ENCODE measurements at places on chromosomes 6 and 20.

GRCh38 chr20:64209148-64209547 lies 44.9 kb downstream of the MYT1 start:
- no peak for DNase-seq

GRCh38 chr20:52905241-52905994 lies 66.7 kb upstream of the TSHZ2 start:
- no peak for DNase-seq

GRCh38 chr6:41798901-41799558 lies 11.5 kb downstream of the TOMM6 start:
- no peak for DNase-seq

- DNase-seq, result no peak
Measured at GRCh38 chr6:84379142-84379541, 151.7 kb upstream of the CEP162 start.

- no peak for DNase-seq
Measured at GRCh38 chr6:17630511-17631073, 30.5 kb downstream of the FAM8A1 start.

DNA sequence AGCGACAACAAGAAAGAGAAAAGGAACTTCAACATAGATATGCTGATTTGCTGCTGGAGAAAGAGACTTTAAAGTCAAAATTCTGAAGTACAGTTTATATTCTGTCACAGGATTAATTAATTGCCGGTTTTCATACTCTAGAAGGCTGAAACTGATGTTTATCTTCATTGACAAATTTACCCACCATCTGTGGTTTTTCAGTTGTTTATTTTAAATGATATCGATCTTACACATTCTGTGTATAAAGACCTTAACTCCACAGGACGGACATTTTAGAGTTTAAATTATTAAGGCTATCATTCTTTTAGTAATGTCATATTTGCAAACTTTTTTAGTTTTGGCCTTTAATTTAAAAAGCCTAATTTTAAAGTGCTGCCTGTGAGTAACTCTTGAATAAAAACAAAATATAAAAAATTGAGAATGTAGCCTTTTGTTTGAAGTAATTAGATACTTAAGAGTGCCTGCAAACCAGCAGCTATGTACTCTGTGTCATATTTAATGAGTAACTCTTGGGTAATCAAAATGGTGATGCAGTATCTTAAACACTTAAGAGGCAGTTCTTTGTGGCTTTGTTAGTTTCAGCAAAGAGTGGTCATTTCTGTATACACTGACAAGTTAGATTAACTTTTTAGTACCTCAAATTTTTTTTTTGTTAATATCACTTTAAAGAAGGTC lies 59.3 kb downstream of the CDC5L start:
- peak; percentile 92 for DNase-seq

DNA sequence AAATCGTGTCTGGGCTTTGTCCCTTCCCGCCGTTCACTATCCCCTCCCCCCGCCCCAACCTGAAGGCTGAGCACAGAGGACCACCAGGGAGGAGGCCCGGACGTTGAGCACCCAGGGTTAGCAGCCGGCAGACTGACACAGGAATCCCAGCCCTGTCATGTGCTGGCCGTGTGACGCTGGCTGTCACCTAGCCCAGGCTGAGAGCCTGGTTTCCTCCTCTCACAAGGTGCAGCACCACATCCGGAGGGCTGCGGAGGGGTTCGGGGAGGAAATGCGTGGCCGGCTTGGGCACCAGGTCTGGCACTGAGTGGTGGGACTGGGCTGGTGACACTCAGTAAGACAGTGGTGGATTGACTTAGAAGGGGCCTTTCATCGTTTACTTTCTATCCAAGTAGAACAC lies 4.6 kb upstream of the LSM14B start:
- no peak for DNase-seq

DNA sequence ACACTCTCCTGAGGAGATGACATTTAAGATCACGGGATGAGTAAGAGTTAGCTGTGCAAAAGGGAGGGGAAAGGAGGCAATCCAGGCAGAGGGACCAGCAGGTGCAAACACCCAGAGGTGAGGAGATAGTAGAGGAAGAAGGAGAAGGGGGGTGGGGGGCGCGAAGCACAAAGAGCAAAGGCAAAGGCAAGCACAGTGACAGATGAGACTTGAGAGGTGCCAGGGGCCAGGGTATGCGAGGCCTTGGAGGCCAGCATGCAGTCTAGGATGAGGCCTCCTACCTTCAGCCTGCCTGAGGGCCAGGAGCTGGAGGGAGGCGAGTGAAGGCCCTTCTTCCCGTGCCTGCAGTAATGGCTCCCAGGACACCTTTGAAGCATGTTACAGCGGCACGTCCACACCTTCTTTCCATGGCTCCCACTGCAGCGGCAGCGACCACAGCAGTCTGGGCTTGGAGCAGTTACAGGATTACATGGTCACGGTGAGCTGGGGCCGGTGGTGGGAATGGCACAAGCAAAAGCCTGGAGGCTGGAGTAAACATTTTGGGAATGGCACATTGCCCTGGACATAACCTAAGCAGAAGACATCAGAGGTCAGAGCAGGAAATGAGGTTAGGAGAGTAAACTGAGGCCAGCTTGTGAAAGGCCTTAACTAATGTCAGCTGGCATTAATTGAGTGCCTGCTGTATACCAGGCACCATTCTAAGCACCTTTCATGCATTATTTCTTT lies 18.6 kb downstream of the CCM2L start:
- DNase-seq, result no peak
